ENCODE measurements at places on chromosomes 7 and 10.

- no peaks in the 10 kb centered on the region for H3K27me3 ChIP-seq
- DNase-seq, result peak; percentile 53
- no peak overlapping the region for H3K4me3 ChIP-seq
- peaks cover 16% of the 10 kb centered on the region for H3K4me1 ChIP-seq
Measured at GRCh38 chr10:4656576-4657194, 169.3 kb upstream of the AKR1E2 start.

GRCh38 chr10:127834791-127835190 lies 58.0 kb downstream of the CLRN3 start:
- no peak for DNase-seq
- H3K27ac ChIP-seq, result no peak overlapping the region
- H3K4me3 ChIP-seq, result no peak overlapping the region
- H3K27me3 ChIP-seq, result no peaks in the 10 kb centered on the region
- H3K4me1 ChIP-seq, result no peaks in the 10 kb centered on the region

GRCh38 chr7:77442636-77443035 lies 26.5 kb upstream of the GSAP start:
- no peak overlapping the region for H3K4me3 ChIP-seq
- no peaks in the 10 kb centered on the region for H3K36me3 ChIP-seq
- no peak for DNase-seq
- H3K27me3 ChIP-seq, result no peaks in the 10 kb centered on the region

- H3K36me3 ChIP-seq, result no peaks in the 10 kb centered on the region
- peak overlapping the region; percentile 98 for H3K27ac ChIP-seq
- H3K4me3 ChIP-seq, result peak overlapping the region; percentile 76
- H3K4me1 ChIP-seq, result peaks cover 33% of the 10 kb centered on the region
- no peaks in the 10 kb centered on the region for H3K27me3 ChIP-seq
Measured at GRCh38 chr7:76316984-76317781, 14.7 kb downstream of the HSPB1 start.

DNA sequence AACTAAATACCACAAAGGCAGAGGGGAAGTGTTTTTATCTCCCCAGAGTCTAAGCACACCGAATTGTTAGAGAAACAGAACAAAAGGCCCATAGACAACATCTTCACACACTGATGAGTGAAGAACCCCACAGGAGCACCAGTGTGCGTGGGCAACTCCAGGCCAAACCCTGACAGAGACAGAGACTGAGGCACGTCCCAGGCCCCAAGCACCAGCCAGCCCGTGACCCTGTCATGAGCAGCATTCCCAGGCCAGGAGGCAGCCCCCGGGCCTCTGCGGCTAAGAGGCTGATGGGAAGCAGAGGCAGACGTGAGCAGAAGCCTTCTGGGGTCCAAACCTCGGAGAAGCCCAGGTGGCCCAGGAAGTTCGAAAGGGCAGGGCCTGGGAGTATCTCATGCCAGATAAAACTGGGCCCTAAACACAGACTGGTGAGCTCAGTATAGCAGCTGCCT lies 184.4 kb downstream of the TCERG1L start:
- no peak for DNase-seq
- H3K27ac ChIP-seq, result no peak overlapping the region
- no peaks in the 10 kb centered on the region for H3K4me1 ChIP-seq
- H3K4me3 ChIP-seq, result no peak overlapping the region
- no peaks in the 10 kb centered on the region for H3K36me3 ChIP-seq

DNA sequence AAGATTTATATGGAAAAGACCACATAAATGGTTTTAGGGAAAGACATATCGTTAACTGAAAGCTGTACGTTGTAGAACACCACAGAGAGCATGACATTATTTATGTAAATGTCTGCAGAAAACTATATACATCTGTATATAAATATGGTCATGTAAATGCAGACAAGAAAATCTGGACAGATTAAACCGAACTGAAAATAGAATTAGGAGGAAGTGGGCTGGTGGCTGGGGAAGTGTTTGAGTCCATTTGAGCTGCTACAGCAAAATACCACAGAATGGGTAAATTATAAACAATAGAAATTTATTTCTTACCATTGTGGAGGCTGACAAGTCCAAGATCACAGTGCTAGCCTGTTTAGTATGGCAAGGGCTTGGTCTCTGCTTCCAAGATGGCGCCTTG lies 56.3 kb upstream of the USP6NL start:
- no peaks in the 10 kb centered on the region for H3K36me3 ChIP-seq
- no peak overlapping the region for H3K27ac ChIP-seq
- no peak for DNase-seq
- no peaks in the 10 kb centered on the region for H3K4me1 ChIP-seq
- no peak overlapping the region for H3K4me3 ChIP-seq
